ENCODE measurements at places on chromosomes 6 and 20.

DNA sequence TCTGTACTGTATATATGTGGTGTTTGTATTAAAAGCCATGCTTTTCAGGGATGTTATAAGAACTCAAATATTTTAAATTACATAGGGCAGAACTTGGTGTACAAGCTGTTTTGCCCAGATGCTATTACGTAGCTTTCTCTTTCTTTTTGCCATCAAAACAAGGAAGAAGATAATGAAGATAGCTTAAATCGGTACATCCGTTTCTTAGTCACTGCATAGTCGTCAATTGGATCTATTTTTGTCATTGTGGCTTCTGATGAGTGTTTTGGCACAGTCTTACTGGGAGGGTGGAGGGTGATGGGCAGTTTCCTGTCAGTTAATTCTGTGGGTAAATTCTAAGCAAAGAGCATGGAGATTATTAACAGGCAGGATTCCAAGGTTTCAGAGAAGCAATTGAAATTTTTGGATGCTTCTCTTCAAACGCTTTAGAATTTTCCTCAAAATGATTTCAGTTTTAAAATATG is 649.1 kb upstream of the GJE1 start:
- DNase-seq, result peak; percentile 92

- no peak for DNase-seq
These were observed 70.1 kb upstream of the RPS6KA2 start for GRCh38 chr6:166697113-166697512.

GRCh38 chr6:15441215-15441868 is 195.5 kb downstream of the JARID2 start:
- DNase-seq, result peak; percentile 40

DNA sequence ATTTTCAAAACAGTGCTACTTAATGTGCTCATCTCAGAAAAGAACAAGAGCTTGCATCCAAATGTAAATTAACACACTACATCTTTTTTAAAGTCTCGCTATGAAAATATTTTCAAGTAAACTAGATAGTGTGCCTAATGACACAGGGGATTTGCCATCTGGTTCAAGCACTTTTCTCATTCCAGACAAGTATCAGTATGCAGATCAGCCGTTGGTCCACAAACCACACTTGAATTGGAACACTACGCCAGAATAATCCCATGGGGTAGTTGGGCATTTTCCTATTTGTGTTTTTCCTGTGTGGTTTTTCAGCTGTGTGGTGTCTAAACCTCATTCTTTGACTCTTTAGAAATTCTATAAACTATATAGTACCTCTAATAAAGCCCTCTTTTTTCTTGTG is 256.2 kb downstream of the EPHA7 start:
- no peak for DNase-seq

DNA sequence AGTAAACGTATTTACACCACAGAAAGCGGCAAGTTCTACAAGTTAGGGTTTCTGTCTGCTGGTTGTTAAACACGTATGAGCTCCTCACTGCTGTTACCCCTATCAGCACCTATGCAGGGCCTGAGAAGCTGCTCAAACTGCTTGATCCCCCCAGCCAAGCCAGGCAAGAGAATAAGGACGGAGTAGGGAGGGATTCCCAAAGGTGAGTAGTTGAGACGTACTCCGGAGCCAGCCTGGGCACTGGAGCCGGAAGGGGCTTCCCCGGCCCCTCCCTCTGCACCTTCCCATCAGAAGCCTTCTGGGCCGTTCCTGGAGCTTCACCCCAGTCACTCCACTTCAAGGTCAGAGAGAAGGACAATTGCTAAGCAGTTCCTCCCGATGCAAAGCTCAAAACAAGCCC is 58.0 kb downstream of the RIPOR3 start:
- DNase-seq, result no peak

GRCh38 chr6:147689398-147689797 is 180.9 kb downstream of the SAMD5 start:
- no peak for DNase-seq

DNA sequence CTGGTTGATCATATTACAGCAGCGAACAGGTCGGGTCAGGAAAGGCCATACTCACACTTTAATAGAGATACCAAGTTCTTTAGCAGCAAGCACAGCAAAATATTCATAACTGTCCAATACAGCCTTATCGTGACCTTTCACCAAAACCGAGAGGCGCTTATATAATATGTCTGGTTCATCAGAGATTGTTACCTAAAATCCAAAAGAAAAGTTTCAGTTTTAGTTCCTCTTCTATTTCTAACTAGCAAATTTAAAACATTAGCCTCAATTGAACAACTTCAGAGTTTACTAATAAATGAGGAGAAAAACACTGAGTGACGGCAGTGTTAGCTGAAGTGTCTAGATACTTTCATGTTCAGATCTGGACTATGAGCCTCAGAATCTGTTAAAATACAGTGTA is 5.9 kb downstream of the MRPS10 start:
- no peak for DNase-seq

DNA sequence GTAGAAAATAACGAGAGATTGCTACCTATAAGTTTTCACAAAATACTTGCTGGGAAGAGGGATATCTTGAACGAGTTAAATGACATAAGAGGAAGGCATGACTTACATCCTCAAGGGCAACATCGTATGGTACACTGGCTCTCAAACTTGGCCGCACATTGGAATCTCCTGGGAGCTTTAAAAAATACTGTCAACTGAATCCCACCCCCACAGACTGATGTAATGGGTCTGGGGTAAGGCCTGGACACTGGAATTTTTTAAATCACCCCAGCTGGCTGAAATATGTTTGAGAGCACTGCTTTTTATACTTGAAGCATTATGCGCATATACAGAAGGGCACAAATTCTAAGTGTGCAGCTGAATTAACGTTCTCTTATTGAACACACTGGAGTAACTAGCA is 8.0 kb upstream of the TSHZ2 start:
- no peak for DNase-seq

DNA sequence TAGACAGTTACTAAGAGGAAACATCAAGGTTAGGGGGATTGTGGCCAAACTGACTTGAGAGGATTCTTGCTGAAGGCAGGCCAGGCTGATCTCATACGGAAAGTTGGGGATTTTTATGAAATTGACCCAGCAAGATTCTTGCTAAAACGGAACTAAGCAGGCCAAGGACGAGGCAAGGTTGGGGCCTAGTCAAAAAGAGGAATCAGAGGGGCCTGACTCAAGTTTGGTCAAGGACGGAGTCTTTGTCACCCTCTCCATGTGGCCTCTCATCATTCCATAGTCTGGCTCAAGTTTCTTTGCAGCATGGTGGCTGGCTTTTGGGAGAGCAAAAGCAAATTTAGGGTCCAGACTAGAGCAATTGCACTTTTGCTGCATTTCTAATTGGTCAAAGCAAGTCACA is 7.9 kb upstream of the HECA start:
- no peak for DNase-seq

DNA sequence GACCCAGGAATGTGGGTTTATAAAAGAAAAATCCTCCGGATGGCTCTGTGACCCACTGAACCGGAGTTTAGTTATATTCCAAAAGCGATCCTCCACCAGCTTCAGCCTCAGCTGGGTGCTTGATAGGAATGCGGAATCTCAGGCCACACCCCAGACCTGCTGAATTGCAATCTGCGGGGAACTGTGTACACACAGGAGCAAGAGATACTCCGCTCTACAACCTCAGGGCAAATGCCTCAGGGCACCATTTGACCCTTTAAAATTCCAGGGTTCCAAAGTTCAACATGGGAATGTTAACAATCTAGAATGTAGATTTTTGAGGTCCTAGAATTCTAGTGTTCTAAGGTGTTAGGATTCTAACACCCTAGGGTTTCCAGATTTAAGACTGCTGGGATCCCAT is 10.8 kb downstream of the BPIFA2 start:
- DNase-seq, result no peak

- no peak for DNase-seq
These were observed 11.4 kb downstream of the MRPL14 start for GRCh38 chr6:44115866-44116265.

DNA sequence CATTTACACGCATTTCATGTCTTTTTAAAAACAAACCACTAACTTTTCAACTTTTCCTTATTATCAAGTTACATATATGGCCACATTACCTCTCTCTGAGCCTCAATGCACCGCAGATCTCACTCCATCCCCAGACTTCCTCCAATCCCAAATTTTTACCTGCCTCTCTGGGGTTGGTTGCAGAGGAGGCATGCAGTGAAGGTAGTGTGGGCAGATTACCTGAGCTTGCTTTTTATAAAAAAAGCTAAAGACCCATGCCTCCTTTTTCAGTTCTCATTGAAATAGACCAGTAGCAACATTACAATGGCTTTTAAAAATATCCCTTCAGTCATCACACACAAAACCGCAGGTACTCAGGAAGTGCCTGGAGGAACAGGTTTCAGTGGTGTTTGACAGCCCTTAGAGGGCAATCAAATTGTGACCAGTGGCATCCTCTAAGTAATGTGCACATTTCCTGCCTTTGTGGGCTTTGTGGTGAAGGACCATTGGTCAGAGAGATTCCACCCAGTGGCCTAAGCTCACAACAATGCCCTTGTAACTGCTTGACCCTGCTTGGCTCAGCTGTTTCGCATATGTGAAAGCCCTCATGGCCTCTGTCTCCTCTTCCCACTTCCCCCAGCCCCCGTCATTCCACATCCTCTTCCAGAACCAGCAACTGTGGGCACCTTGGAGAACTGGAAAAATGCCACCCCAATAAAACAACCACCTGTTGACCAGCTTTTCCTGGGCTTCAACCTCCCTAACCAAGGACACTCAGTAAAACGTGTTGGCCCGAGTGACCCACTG is 30.2 kb upstream of the IL17A start:
- no peak for DNase-seq

DNA sequence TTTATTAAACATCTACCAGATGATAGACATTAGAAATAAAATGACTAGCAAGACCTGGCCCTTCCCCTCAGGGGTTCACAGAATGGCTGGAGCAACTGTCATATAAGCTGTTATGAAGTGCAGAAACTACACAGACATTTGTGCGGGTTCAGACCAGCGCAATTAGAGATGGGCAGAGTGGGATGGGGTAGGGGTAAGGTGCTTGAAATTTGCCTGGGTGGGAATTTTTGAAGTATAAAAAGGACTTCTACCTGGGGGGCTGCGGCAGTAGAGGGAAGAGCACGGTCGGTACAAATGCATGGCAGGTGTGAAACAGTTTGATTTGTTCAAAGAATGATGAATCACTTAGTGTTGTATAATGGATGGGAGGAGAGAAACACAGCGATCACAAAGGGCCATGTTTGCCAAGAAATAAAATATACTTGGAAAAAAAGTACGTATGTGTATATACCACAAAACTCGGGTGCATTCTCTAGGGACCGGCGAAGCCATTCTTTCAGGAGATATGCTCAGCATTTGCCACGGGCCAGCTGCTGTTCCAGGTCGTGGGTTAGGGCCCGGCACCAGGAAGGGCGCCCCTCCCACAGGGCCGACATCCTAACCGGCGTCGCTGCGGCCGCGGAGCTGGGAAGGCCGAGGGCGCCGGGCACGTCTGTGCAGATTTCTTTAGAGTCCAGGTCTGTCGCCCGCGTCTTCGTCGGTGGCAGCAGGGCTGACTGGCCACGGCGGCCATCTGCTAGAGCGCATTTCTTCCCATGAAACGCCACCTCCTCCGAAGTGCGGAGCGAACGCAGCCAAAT is 809 bp upstream of the NOL7 start:
- peak; percentile 9 for DNase-seq

DNA sequence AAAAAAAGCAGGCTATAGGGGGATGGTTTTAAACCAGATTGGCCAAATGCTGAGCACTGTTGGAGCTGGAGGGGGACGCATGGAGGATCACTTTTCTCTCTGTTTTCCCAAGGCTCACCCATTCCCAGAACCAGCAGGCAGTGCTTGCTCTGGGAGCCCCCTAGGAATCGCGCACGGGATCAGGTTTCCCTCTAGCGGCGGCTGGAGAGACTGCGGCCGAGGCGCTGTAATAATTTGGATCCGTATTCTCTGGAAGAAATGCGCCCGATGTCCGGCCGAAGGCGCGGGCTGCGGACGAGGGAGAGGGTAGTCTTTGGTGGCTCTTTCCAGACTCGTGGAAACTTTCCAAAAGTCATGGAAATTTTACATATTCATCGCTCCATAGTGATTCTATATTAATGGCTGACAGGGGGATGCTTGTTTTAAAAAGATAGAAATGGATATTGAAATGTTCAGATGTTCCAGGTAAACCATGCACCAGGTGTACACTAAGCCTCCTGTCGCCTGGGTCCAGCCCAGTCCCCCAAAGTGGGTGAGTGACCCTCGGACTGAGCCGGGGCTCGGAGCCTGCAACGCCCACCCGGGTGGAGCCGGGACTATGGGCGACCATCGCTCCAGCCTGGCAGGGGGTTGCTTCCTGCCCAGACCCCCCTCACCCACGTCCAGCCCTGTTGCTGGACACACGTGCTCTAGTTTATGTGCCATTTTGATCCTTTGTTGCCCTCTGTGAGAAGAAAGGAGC is 78.7 kb upstream of the PHACTR3 start:
- DNase-seq, result no peak

- DNase-seq, result no peak
These were observed 65.6 kb upstream of the PHACTR2 start for GRCh38 chr6:143612186-143612585.

- no peak for DNase-seq
These were observed 81.6 kb upstream of the PREP start for GRCh38 chr6:105484238-105485161.

GRCh38 chr6:36514554-36515456 is 32.5 kb downstream of the STK38 start:
- no peak for DNase-seq

GRCh38 chr20:62580052-62580451 is 62.3 kb upstream of the SLCO4A1 start:
- no peak for DNase-seq

DNA sequence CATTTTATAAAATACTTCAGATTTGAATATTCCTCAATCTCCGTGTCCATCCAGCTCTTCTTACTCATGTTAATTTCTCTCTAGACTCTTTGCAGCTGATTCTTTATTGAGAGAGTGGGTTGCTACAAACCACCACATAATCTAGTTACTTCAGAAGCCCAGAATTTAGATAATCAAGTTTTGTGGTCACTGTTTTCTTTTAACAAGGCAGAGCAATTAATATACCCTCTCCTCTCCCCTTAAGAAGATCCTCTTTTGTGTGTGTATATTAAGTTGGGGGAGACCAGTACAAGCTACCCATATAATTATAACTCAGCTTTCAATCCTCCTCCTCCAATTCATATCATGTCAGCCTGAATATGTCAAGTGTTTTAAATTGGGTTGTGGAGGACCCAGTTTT is 95.1 kb downstream of the IRAK1BP1 start:
- DNase-seq, result no peak

DNA sequence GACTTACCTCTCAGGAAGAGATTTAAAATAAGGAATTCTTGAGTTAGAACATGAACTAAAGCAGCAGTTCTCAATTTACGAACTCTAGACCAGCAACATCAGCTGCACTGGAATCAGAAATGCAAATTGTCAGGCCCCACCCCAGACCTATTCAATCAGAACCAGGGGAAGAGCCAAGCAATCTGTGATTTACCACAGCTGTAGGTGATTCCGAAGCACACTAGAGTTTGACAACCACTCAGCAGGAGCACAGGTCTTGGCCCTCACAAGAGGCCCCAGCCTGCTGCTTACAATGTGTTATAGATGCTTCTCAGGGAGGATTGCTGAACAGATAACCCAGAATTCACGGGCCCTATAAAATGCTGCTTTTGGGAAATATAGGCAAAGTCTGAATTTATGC is 279.2 kb downstream of the PTPRK start:
- no peak for DNase-seq

GRCh38 chr6:111804627-111805235 is 68.5 kb downstream of the FYN start:
- peak; percentile 61 for DNase-seq

- DNase-seq, result no peak
These were observed 76.5 kb downstream of the SPTLC3 start for GRCh38 chr20:13085275-13085674.

- DNase-seq, result peak; percentile 13
These were observed 815 bp downstream of the UTRN start for GRCh38 chr6:144285798-144286502.

- no peak for DNase-seq
These were observed 1.2 kb downstream of the CDH4 start for GRCh38 chr20:61253264-61253639.

All from T-helper 1 cell (primary cell).